ENCODE measurements at places on chromosomes 6 and 20.

DNA sequence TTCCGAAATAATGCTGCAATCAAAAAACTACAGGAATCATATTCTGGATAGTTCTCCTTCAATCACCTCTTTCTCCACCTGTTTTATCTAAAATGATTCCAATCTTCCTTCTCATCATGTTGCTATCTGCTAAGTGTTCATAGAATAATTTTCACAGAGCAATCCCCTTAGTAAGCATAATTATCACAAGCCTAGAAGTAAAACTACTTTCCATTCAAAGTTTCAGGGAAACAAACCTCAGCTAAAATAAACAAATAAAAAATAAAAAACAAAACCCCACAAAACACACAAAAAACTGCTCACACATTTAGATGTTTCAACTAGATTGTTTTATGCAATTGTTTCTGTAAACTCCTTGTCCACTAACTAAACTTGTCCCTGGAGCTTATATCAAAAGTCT lies 291.2 kb downstream of the PHACTR1 start:
- no peak for DNase-seq

- DNase-seq = no peak
These were observed 50.7 kb downstream of the DSTN start for GRCh38 chr20:17620371-17621228.

DNA sequence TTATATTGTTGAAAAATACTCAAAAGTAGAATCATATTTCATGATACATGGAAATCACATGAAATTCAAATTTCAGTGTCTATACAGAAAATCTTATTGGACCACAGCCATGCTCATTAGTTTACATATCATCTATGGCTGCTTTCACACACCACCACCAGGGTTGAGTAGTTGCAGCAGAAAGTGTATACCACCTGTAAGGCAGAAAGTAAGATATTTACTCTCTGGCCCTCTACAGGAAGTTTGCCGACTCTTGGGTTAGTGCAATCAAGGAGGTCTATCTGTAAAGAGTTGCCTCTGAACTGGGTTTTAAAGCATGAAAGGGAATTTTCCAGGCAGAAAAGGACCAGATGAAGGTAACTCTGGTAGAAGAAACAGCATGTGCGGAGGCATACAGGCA lies 432.3 kb downstream of the DHX35 start:
- no peak for DNase-seq

GRCh38 chr6:48563433-48563832 lies 452.4 kb upstream of the PTCHD4 start:
- DNase-seq = no peak

GRCh38 chr6:165890404-165890735 lies 227.3 kb upstream of the PDE10A start:
- no peak for DNase-seq

GRCh38 chr6:79435746-79436145 lies 101.5 kb downstream of the LCA5 start:
- no peak for DNase-seq

GRCh38 chr20:2523919-2524708 lies 12.3 kb upstream of the TMC2 start:
- DNase-seq = no peak

- no peak for DNase-seq
These were observed 54.8 kb downstream of the CEP43 start for GRCh38 chr6:167053895-167054530.

GRCh38 chr6:154361476-154361875 lies 4.9 kb upstream of the IPCEF1 start:
- DNase-seq = no peak

DNA sequence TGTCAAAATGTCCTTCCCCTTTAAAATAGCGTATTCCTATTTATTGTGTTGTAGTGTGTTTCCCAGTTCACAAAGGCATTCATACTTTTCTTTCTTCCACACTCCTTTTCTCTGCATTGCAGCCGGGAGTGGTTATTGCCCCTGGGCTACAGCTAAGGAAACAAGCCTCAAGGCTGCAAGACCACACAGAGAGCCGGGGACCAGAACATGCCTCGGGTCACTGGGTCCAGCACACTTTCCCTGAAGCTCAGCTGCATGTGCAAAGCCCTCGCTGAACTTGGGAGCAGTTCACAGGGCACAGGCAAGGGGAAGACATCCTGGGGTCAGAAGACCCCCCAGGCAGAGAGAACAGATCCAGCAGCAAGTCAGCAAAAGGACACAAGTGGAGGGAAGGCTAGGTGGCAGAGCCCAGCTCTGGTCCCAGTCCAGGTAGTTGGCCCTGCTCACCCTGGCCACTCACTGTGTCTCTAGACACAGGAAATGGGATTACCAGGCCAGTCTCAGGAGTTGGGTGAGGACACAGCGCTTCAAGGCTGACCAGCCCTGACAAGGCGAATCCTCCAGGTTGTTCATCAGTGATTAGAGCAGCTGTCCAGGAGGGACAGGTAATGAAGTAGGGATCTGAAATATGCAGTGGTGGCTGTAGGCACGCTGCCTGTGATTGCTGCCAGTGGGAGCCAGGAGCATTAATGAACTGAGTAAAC lies 118.2 kb downstream of the CD83 start:
- DNase-seq = no peak

- no peak for DNase-seq
These were observed 87.6 kb downstream of the MYB start for GRCh38 chr6:135268740-135269139.

DNA sequence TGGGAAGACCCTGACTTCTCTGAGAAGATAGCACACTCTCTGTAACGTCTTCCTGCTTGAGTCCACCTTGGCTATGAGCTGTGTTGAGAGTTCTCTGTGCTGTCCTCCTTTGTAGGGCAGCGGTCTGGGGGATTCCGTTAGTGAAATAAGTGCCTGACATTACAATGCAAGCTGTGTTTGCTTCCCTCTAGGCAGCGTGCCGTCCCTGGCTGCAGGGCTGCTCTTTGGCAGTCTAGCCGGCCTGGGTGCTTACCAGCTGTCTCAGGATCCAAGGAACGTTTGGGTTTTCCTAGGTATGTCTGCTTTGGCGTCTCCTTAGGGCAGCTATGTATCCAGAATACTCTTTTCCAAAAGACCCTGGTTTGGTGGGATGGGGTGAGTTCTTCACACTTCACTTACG lies 2.8 kb downstream of the TMEM14C start:
- DNase-seq = no peak

DNA sequence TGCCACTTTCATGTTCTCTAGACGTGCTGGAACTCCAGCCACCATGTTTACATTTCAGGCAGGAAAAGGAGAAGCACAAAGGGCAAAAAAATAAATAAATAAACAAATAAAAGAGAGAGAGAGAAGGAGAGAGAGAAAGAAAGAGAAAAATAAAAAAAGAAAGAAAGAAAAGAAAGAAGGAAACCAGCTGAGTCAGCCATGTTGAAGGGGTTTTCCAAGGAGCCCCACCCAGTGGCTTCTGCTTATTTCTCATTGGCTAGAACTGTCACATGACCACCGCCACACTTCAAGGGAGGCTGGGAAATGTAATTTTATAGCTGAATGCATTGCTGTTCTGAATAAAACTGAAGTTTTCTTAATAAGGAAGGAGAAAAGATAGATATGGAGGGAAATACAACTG lies 71.1 kb downstream of the BFSP1 start:
- no peak for DNase-seq

- no peak for DNase-seq
These were observed 2.9 kb upstream of the BPIFB1 start for GRCh38 chr20:33280000-33280680.

GRCh38 chr20:46564241-46564957 lies 13.9 kb upstream of the OCSTAMP start:
- DNase-seq = no peak

- DNase-seq = no peak
These were observed 92.1 kb downstream of the PHACTR3 start for GRCh38 chr20:59696476-59696875.

GRCh38 chr20:20888936-20889335 lies 176.5 kb upstream of the RALGAPA2 start:
- no peak for DNase-seq

GRCh38 chr6:3455569-3456394 lies 1.1 kb downstream of the SLC22A23 start:
- no peak for DNase-seq

DNA sequence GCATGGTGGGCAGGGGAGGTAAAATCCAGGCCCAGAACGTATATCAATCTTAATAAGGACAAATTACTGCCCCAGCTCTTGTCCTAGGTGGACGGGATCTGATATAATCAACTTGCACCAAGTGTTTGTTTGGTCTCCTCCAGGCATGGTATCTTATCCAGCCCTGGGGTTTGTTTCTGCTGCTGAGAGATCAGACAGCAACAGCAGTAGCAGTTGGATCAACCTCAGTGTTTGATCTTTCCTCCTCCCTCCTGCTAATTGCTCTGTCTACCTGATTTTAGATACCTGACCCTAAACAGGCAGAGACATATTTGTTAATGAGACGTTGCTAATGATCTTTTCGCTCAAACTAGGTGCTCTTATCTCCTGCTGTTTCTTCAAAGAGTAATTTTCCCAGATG lies 100.4 kb upstream of the BACH2 start:
- DNase-seq = no peak

DNA sequence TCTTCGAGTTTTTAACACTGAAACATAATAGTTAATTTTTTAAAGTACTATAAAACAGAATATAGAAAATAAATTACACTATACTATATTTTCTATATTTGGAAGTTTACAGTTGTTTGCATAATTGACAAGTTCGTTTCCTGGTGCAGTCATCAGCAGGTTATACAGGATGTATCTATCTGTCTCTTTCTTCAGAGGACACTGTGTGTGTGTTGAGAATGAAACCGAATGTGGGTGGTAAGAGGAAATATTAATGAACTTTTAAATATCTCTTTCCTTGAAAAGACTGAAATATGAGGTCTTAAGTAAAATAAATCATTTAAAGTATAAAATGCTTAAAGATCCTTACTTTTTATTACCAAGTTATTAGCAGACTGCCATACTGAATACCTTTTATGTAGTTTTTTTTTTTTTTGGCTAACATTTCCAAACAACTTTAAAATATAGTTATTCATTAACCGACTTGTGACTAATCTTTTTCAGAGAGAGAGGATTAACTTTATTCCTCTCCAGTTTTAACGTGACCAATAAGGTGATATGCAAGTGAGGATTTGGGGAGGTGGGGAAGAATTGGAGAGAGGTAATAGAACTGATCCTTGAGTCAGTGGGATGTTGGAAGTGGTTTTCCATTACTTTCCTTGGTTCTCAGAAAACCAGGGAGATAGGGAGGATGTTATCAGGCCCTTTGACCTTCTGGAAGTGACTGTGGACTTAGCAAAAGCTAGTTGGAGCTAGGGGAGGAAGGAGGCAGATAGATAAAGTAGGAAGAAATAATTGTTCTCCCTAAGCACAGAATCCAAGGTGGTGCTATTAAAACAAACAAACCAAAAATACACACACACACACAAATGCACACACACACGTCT lies 380.0 kb upstream of the FLRT3 start:
- no peak for DNase-seq

DNA sequence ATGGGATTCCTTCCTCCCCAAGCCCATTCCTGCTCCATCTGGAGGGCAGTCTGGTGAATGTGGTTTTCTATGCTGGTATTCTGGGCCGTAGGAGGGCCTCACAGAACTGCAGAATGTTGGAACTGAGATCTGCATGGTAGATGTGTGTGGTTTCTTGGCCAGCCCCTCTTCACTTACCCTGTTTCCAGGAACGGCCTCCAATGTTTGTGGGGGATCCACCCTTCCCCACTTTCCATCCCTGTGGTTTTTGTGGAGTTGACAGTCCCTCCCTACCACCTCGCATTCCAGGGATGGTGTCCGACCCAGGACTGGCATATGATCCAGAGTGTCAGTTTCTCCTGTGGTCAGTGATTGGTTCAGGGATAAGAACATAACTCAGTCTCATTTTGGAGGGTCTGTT lies 26.7 kb upstream of the TMEM14A start:
- DNase-seq = no peak

DNA sequence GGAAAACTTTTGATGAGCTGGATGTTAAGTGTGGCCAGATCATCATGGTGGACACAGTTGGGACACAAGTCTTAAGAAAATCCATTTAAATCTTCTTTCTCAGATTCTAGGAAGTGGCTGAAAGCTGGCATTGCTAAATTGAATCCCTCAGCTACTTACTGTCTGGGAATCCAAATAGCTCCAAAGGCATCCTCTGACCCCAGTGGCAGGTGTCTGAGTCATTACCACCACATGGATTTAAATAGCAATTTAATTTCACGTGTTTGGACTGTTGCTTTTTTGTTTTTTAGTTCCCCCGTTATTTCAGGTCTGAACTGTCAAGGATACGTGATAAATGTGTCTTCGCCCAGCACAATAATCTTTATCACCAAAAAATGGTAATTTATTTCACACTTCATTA lies 33.2 kb upstream of the HDGFL1 start:
- DNase-seq = no peak

DNA sequence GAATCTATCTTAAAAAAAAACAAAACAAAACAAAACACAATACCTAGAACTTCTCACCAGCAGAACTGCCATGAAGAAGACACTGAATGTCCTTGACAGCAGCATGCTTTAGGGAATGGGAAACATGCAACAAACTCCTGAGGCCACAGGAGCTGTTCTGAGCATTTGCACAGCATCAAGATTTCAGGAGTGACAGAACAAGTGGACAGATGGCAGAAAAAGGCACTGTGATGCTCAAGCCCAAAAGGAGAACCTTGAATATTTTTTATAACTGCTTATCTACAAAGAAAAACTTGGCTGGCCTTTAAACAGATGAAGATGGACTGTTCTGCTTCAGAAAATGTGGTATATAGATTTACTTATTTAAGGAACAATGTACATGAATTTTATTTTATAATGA lies 158.9 kb downstream of the RALGAPA2 start:
- no peak for DNase-seq

- no peak for DNase-seq
These were observed 78.6 kb downstream of the FAXC start for GRCh38 chr6:99270826-99271225.

DNA sequence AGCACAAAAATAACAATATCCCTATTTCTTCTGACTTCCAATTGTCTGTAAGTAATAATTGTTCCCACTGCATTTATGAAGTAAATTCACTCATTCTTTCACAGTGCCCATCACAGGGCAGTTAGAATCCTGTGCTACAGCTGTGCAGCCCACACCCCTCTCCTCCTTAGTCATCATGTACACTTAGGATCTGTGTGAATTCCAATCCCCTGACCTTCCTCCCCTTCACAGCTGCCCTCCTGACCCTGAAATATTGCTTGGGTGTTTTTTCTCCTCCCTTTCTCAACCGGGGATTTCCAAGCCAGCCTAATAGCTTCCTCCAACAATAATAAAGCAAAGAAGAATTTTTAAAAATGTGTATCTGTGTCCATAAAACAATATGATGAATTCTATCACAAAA lies 91.5 kb upstream of the BEND6 start:
- DNase-seq = no peak

DNA sequence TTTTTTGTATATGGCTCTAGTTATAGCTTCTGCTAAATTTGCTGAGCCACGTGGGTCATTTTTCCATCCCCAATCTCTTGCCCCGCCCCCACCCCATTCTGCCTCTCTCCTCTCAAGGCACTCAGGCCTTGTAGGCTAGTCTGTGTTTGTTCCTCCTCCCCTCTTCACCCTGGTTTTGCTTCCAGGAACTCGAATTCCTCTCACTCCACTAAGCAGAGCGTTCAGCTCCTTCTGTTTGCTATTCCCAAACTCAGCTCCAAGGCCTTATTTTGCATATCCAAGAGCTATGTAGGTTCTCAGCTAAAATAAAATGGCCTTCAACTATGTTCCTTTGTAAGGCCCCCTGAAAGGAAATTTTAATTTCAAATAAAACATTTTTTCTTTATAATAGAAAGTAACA lies 1293.7 kb downstream of the EPHA7 start:
- no peak for DNase-seq

- DNase-seq = no peak
These were observed 569.0 kb downstream of the KIF16B start for GRCh38 chr20:16004108-16004854.
